ENCODE measurements at places on chromosomes 5 and 9.
A peak's percentile ranks its signal among the peaks of the same experiment; 100 is the strongest.

DNA sequence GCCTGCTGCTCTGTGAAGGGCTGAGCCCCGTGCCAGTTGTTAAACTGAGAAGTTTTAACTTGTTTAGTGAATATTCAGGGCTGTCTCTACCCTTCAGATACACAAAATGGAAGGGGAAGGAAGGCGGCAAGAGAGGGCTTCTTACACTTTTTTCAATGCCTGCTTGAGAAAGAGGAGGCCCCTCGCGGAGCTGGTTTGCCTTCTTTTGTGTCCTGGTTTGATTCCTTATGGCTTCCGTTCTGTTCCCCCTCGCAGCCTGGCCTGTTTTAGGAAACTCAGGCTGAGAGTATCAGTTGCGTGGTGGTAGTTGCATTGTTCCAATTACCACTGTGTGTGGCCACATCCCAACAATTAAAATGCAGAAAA is 1.0 kb downstream of the FAM53C start:
- peak; percentile 15 for DNase-seq

- no peak for DNase-seq
These were observed 25.0 kb downstream of the PTCH1 start for GRCh38 chr9:95491543-95492320.

DNA sequence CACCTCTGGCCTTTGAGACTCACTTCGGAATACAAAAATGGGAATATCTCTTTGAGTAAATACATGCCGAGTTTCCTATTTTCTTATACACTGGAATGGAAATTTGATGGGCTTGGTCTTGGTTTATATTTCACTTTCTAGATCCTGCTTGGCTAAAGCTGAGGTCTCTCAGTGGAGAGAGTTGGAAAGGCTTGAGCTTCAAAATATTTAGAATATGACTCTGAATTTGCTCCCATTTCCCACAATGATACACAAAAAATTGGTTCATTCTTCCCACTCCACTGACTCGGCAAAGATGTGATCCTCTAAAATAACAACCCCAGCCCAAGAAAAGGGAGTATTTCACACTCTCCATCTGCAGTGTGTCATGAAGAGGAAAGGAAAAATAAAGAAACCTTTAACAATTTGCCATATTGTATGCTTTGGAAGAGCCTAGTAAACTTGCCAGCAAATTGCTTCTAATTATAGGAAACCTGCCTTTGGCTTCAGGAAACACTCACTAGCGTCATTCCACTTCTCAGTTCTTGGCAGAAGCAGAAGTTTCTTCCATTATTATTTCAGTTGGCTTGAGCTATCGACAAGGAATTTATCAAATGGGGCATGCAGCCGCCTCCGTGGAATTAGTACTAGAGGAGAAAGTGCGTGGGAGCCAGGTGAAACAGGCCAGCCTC is 302.9 kb downstream of the NSG2 start:
- DNase-seq: no peak

- DNase-seq: peak; percentile 60
These were observed 208.6 kb upstream of the RGMB start for GRCh38 chr5:98564836-98565235.

DNA sequence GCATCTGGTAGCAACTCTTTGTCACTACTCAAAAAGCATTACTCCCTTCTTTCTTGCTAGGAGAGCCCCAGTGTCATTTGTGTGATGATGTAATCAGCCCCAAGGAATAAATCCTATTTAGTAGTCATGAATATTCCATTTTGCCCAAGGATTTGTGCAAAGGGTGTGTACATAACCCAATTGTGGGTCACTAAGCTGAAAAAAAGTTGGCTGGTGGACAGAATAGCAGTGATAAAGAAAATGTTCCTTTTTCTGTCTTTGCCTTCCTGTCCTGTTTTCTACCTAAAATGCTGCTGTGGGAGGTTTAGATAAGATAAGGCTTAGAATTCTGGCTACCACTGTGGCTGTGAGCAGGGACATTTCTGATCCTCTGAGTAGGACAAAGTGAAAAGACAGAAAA is 223.1 kb upstream of the ITGA1 start:
- no peak for DNase-seq

DNA sequence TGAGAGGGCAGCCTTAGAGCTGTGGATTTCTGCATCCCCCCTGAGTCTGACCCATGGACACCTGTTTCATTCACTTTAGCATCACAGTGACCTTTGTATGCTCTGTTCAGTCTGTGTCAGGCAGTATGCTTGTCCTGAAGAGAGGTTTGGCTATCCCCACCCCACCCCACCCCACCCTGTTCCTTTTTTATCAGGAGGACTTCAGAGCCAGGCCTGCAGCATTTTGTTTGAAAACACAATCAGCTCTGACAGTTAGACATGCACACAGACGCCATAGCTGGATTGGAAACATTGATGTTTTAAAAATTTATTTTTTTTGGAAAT is 142.2 kb downstream of the NTRK2 start:
- DNase-seq: no peak

DNA sequence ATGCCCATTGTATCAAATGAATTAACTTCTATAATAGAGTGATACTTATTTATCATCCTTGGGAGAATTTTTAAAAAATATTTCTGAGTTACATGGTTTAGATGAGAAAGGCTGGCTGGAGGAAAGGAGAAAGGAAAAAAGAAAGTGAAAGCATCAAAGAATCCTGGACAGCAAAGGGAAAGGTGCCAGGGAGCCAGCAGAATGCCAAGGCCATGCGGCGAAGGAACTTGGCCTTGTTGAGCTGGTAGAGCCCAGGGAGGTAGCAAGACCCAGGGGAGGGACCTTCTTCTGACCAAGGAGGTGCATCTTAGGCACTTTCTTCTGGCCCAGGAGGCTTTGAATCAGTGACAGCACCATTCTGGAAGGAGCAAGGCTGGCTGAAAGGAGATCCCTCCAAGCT is 240.5 kb downstream of the ENC1 start:
- DNase-seq: no peak

DNA sequence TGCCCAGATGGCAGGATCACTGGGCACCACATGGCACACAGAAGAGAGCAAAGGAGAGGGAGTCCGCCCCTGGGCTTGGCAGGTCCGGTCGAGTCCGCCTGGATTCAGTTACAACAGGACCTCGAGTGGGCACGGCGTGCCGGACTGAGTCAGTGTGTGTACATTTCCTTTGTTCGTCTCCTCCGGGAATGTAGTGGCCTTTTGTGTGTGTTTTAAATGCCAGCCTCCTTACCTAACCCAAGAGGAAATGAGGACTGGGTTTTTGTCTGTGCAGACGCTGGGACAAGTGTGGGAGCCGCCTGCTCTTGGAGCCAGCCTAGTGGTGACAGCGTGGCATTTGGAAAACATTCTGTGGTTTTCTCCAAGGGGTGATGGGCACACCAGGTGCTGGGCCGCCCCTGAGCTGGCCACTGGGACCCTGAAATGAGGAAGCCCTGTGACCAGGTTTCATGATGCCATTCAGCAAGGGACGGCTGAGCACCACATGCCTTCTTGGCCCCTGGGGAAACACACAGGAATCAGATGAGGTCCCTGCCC is 9.6 kb downstream of the NEK6 start:
- DNase-seq: peak; percentile 68

DNA sequence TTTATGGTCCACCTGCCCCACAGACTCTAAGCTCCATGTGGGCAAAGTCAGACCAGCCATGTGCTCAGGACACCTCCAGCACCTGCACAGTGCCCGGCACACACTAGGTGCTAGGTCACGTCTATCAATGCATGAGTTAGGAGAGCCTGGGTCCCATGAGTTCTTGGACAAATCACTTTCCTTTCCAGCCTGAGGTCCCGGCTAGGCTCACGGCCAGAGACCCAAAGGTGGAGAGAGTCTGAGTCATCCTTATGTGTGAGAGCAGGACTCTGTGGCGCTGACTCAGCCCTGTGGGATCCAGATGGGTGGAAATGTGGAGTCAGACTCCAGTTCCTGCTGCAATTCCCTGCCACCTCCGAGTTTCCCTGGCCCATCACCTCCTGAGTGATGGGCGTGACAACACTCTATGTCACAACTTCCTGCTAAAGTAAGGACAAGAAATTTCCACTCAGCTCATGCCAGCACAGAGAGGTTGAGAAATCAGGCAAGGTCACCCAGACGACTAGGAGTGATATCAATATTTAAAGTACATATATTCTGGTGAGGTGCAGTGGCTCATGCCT is 2.5 kb upstream of the ST6GALNAC4 start:
- DNase-seq: peak; percentile 98

DNA sequence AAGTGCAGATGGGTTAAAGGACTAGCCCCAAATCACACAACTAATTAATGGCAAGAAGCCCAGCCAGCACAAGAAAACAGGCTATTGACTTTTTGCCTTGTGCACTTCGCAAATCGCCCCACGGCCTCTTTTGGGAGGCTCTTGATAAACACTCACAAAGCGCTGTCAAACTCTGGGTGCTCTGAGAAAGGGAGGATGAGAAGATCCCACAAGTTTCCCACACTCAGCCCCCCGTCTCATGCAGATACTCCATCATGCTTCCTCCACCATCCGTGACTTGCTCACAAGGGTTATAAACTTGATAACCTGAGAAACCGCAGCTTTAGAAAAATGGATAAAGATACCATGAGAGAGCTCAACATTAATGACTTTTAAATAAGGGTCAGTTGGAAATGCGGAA is 219.7 kb downstream of the EBF1 start:
- no peak for DNase-seq

DNA sequence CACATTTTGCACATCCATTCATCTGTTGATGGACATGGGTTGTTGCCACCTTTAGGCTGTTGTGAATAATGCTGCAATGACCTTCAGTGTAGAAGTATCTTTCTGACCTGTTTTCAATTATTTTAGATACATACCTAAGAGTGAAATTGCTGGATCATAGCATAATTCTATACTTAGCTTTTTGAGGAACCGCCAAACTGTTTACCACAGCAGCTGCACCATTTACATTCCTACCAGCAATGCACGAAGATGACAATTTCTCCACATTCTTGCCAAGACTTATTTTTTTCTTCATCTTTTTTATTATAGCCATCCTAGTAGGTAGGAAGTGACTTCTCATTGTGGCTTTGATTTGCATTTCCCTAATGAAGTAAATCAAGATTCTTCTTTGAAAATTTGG is 36.5 kb upstream of the ASTN2 start:
- DNase-seq: no peak

DNA sequence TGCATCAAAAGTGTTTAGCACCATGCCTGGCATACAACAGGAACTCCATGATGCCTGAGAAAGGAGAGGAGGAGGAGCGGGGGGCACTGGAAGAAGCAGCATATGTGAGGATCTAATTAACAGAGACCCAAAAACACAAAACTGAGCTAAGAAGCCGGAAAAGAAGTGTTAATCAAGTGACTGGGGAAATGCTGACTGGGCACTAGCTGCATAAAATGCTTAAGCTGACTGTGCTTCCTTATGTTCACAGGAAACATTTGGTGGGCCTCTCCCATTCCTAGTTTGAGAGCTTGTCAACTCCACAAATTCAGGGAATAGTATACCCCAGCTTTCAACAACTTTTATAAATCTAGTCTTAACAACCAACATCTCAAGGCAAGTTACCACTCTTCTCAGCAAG is 26.6 kb downstream of the DEPDC1B start:
- DNase-seq: no peak

- no peak for DNase-seq
These were observed 130.1 kb upstream of the FST start for GRCh38 chr5:53350368-53350767.

- DNase-seq: no peak
These were observed 59.1 kb downstream of the IQGAP2 start for GRCh38 chr5:76462097-76462667.

GRCh38 chr5:96657068-96657467 is 5.1 kb upstream of the CAST start:
- DNase-seq: peak; percentile 92

DNA sequence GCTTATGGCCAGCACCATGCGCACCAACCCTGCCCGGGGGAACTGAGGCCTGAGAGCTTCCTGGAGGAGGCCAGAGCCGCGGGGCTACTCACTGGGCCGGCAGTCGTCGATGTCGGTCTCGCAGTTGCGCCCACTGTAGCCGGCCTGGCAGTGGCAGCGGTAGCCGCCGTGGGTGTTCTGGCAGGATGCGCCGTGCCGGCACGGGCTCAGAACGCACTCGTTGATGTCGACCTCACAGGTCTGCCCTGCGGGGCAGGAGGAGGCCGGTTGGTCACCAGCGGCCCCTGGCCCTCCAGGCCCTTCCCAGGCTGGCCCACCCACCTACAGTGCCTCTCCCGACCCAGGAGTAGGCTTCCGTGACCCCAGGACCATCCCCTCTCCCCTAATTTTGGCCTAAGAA is 27.7 kb upstream of the SEC16A start:
- DNase-seq: no peak

DNA sequence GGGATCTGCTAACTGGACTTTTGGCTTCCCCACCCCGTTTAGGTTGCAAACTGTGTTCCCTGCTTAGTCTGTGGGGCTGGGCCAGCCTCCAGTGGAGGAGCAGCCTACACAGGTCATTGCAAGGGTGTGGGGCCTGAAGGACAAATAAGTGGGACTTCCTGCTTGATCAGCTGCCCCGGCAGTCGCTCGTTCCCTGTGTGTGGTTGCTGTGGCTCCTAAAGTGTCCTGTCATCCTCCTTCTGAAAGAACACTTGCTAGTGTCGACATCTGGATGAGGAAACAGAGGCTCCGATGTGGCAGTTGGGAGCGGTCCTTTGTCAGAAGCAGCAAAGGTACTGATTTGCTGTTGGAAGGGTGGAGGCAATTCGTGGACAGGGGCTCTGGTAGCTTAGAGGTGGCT is 88.9 kb upstream of the TBCA start:
- DNase-seq: no peak

DNA sequence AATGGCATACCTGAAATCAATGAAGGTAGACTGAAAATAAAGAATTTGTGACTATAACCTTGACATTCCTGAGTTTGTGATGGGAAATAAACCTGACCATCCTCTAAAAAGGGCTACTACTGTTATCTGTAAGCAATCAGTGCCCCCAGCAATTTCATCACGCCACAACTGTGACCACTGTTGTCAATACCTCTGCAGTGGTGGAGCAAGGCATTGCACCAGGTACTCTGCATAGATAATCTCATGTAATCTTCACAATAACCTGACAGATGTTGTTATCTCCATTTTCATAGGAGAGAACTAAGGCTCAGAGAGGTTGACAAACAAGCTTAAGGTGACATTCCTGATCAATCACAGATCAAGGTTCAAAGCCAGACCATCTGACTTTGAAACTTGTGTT is 38.5 kb upstream of the FRRS1L start:
- DNase-seq: no peak

DNA sequence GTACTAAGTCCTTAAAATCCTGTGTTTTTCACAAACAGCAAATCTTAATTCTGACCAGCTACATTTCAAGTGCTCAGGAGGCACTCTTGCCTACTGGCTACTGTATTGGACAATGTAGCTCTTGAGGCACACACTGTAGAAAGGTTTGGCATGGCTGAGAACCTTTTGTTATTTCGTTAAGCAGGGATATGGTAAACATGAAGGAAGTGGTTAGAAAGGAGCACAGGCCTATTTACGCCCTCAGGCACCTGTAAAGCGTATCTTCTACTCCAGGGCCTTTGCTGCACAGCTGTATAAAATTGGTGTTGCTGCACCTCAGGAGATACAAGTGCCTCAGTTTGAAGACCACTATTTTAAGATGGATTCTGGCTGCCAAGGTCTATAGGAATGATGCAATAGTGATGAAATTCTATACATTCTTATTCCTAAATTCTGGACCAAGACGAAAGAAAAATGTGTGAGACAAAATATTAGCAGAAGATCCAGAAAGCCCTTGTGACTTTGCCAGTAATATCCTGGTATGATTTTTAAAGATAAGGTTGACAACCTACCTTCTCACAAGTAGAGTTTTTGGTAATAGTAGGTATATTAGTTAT is 9.3 kb upstream of the OTULIN start:
- DNase-seq: no peak

All from fibroblast of skin of abdomen (primary cell).